ENCODE measurements at places on chromosomes 1 and 21. TPM values are rescaled to one million over a fixed set of nuclear protein-coding genes. Genes with fewer than 3 reads are reported as not detected.

The THEM5 gene
- total RNA-seq = not detected

GRCh38 chr1:45331436-45332345 is 5.0 kb downstream of the HPDL start:
- no peak for DNase-seq

The DNAI4 gene
- 17.1 TPM for total RNA-seq

DNA sequence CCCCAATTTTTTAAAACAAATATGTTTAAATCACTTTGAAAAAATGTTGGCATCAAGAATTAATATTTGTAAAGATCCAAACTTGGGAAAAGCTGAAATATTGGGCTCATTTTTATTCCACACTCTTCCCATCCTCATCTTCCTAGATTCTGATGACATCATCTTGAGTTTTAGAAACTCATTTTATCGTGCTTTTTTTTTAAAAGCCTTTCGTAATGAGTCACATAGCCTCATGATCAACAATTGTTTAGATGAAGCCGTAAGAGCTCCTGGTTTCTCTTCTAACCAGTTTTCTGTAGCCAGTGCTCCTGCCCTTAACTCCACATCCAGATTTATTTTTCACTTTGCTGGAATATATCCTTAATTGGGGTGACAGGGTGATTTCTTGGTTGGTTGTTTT is 78.6 kb downstream of the POFUT2 start:
- no peak for DNase-seq

The RBM11 gene
- total RNA-seq = 0.83 TPM

Data from mucosa of gallbladder (tissue), 1 donor.